ENCODE measurements at places on chromosomes 7 and 10. TPM values are rescaled to one million over a fixed set of nuclear protein-coding genes. Genes with fewer than 3 reads are reported as not detected.

The DPYSL4 gene
- 46.2 TPM for total RNA-seq

The NPSR1 gene
- total RNA-seq = 0.55 TPM

The AZGP1 gene
- 13.4 TPM for total RNA-seq

The SFTPA1 gene
- total RNA-seq = not detected

The KIFBP gene
- total RNA-seq = 63.9 TPM

The EVX1 gene
- total RNA-seq = not detected

The TFPI2 gene
- total RNA-seq = not detected

The OGDHL gene
- 84.2 TPM for total RNA-seq

The CLDN3 gene
- total RNA-seq = not detected

The FAM180A gene
- 0.35 TPM for total RNA-seq

The DPCD gene
- 27.9 TPM for total RNA-seq
